ENCODE measurements at places on chromosomes 5 and 9. TPM values are rescaled to one million over a fixed set of nuclear protein-coding genes. Genes with fewer than 3 reads are reported as not detected.

The ENTPD8 gene
- not detected for total RNA-seq

The RANBP17 gene
- 10.3 TPM for total RNA-seq

The APBA1 gene
- 6.5 TPM for total RNA-seq

The CFAP157 gene
- total RNA-seq: not detected

The KIAA1191 gene
- 204 TPM for total RNA-seq

The PCDHGB2 gene
- 1.7 TPM for total RNA-seq

The ZNF462 gene
- total RNA-seq: 28.0 TPM

The PCDHA10 gene
- 1.3 TPM for total RNA-seq

The PCDHGA6 gene
- 2.7 TPM for total RNA-seq

- DNase-seq: no peak
Measured at GRCh38 chr5:17808566-17808965, 174.3 kb downstream of the TAF11L14 start.

GRCh38 chr5:54693936-54694657, 176.5 kb downstream of the SNX18 start:
- DNase-seq: no peak

GRCh38 chr5:137214446-137215189, 284.5 kb downstream of the SPOCK1 start:
- DNase-seq: no peak

DNA sequence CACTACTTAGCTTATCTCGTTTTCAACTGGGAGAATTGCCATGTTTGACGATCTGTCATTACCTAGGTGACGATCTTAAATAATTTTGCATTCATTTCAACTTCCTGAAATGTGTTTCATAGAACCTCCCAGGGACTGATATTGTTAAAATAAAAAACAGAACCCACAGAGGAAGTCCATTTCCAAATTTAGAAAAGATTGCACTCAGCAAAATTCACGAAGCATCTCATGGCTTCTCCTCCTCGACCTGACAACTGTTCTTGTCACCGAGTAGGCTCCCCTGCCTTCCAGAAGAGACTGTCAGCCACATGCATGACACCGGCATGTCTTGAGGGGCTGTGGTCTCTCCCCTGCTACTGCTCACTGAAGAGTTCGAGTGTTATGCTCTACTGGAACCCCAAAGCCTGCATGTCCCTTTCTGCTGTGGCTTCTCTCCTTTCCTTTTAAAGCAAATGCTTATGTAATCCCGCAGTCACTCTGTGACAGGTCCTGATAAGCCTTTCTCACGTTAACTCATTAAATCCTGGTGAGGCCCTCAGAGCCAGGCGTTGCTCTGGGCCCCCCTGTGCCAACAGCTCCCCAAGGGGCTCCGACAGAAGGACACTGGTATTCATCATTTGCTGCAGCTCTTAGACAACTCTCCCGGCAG, 26.8 kb upstream of the ANKRD33B start:
- no peak for DNase-seq

GRCh38 chr9:23790351-23791260, 35.4 kb downstream of the ELAVL2 start:
- DNase-seq: no peak

- DNase-seq: peak; percentile 19
Measured at GRCh38 chr9:21455320-21455719, 15.1 kb downstream of the IFNA1 start.

- no peak for DNase-seq
Measured at GRCh38 chr9:98774746-98775145, 21.6 kb downstream of the ANKS6 start.

GRCh38 chr9:113920872-113921271, 44.8 kb downstream of the ZNF618 start:
- DNase-seq: no peak

GRCh38 chr5:78001197-78001596, 225.1 kb upstream of the TBCA start:
- no peak for DNase-seq

DNA sequence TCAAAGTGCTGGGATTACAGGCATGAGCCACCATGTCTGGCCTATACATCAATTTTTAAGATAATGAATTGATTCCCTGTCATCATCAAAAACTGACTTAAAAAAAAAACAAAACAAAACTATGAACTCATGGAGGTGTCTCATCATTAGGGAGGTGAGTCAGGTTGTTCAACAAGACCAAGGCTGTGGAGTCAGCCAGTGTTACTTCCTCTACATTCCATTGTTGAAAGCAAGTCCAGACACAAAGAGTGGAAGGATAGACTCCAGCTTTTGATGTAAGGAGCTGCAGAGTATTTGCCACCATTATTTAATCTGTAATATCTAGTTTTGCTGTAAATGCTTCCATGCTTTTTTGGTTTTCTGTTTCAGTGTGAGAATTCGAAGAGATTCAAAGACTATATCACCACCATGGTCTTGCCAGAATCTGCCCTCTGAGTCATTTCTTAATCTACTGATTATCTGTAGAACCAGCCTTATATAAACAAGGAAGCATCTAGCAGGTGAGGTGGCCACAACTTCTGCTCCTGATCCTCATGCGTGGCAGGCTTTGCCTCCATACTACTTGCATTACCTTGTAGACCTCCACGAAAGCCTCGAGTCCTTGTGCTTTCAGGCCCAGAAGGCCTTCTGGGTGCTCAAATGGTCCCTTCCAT, 156.1 kb downstream of the FGF1 start:
- peak; percentile 97 for DNase-seq

GRCh38 chr5:136905571-136905970, 540.2 kb upstream of the TRPC7 start:
- no peak for DNase-seq

DNA sequence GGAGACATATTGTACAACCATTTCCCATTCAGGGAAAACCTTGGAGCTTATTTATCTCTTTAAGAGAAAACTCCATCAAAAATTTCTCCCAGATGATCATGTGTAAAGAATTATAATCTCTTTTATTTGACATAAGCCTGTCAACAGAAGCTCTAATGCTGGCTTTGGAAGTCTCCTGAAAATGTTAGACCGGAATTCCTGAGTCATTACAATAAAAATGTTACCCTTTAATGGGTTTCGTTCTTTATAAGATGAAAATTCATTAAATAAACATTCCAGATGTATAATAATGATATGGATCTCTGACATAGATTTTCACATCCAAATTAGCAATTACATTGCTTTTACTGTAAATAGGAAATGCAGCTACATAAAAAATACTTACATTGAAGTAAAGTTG, 1036.4 kb downstream of the EFNA5 start:
- no peak for DNase-seq

GRCh38 chr5:101955891-101956290, 340.2 kb downstream of the SLCO4C1 start:
- no peak for DNase-seq

GRCh38 chr5:6703806-6704205, 9.4 kb upstream of the TENT4A start:
- peak; percentile 30 for DNase-seq

DNA sequence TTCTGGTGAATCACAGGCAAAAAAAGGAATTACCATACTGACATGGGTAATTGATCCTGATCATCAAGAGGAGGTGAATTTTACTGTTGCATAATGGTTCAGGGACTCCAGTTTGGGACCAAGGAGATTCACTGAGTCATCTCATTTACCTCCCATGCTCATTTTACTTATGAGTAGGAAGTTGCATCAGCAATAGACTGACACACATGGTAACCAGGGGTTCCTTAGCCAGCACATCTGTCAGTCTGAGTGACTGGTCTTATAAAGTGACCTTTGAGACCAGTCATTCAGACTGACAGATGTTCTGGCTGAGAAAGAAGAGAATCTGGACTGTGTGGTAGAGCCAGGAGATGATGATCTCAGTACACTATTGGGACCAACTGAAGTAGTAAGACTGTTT, 384.6 kb upstream of the CD180 start:
- DNase-seq: peak; percentile 79
